Activated CD8-positive, alpha-beta memory T cell treated with anti-CD3 and anti-CD28 coated beads for 1 hour (primary cell): ENCODE measurements at places on chromosomes 7 and 10.

GRCh38 chr7:29045258-29046086, 87.3 kb upstream of the TRIL start:
- no peak for DNase-seq

DNA sequence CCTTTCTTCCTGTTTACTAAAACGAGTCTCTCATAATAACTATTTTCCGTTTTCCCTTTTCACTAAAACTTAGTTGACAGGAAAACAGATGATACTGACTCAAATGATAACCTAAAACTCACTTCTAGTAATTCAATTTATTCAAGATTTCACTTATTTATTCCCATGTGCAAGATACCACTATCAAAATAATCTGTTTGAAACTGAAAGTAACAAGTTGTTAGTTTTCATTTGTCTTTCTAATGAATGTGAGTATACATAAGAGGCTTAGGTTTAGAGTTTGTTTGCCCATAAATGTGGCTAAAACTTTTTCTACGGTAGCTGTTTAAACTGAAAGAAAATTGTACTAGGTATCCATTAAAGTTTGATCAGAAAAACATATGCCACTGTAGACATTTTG, 314.9 kb upstream of the STEAP1 start:
- no peak for DNase-seq

- DNase-seq, result no peak
These were observed 202.6 kb upstream of the FOXK1 start for GRCh38 chr7:4479367-4480039.

DNA sequence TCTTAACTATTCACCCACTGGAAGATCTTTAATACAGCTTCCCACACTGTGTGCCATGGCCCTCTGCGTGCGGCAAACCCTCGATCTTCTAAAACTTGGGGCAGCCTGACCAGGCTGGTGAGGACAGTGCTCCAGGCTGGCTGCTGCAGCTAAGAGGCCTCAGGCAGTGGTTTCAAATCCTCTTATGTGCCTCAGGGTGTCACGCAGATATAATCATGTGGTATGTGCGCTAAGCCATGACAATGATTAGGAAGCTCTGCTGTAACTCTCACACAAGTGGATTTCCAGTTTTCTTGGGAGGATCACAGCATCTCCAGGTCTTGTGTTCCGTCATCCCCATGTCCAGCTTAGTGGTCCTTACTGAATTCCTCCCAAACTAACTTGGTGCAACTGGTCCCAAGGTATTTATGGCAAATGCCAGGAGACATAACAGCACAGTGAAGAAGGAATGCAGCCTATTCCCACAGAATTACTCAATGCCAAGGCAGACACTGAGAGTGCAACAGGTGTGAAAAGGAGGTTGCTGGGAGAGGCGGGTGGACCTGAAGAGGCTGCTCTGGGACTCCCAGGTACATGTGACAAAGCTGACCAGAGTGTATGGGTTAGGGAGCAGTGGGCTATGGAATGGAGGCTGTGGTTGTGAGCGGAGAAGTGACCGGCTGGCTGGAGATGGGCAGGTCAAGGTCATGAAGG, 2.3 kb downstream of the HPS1 start:
- DNase-seq, result no peak

DNA sequence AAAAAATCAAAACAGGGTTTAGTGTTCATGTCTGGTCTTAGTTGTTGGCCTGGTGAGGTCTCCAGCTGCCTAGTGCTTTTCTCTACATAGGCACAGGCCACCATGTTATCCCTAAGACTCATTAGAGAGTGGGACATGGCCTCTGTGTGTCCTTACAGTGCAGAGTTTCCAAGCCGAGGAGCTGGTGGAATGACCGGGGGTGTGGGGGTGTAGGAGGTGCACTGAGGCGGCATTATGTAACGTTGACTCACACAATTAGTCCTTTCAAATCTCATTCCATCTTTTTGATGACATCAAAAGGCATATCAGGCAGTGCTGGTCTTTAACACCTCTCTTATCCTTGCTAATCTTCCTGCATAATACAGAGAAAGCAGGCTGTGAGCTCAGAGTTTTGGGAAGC, 71.3 kb downstream of the MTPN start:
- DNase-seq, result no peak

DNA sequence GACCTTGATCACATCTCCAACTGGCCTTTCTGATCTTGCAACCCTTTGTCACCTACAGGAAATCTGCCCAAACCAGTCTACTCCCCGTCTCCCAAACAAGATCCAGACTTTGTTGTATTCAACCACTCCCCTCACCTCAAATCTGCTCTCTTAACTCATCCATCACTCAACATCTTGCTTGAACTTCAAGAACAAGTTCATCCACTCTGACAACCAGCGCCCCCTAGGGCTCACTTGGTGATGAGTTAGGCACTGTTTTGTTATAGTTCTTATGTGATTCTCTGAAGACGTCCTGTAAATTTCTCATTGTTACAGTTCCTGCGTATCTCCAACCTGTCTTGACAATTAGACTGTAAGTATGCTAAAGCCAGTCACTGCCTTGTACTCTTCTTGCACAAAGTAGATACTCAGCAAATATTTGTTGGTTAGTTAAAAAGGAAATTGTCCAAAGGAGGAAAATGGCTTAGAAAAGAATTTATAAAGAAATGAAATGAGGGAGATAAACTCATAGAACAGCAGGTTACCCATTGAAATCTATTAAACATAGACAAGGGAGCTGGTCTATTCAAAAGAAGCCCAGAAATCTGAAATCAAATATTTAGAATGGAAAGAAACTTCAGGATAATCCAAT, 5.3 kb downstream of the FRMD4A start:
- DNase-seq, result no peak

DNA sequence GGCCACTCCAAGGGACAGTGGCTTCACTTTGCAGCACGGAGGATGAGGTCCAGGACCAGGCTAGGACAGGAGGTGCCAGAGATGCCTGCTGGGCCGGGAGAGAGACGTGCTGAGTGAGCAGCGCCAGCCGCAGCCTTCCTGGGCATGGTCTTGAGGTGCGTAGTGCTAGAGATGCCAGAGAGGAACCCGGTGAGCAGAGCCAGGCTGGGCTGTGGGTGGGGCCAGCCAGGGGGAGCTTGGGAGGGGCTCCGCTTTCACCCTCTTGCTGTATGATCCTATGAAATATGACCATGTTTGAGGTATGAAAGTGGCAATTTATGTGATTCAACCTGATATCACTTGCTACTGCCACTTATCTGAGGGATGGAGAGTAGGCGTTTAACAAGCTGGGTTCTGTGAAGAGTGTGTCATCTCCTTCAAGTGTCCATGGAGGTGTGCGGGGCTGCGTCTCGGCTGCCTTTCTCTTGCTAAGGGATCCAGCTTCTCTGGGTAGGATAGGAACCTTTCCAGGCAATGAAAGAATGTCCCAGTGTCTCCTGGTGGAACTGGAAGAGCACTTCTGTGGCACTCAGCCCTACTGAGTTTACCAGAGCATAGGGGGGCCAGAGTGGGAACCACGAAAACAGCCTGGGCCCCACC, 518.4 kb upstream of the FOXK1 start:
- no peak for DNase-seq

DNA sequence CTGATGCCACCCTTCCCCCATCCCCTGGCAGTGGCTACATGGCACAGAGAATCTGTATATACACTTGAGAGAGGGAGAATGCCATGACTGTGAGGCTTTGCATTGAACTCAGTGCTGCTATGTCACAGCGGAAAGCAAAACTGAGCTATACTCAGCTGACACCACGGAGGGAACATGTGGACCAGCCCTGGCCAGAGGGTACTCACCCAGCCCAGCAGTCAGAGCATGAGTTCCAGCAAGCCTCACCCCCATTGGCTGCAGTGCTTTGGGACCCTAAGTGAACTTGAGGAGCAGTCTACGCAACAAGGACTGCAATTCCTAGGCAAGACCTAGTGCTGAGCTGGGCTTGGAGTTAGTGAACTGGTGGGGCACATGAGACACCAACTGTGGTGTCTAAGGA, 10.3 kb upstream of the AOC1 start:
- DNase-seq, result no peak

- DNase-seq, result no peak
These were observed 117.8 kb upstream of the ZMIZ1 start for GRCh38 chr10:78950656-78951587.

GRCh38 chr10:111030042-111030750, 46.6 kb upstream of the ADRA2A start:
- DNase-seq, result no peak

DNA sequence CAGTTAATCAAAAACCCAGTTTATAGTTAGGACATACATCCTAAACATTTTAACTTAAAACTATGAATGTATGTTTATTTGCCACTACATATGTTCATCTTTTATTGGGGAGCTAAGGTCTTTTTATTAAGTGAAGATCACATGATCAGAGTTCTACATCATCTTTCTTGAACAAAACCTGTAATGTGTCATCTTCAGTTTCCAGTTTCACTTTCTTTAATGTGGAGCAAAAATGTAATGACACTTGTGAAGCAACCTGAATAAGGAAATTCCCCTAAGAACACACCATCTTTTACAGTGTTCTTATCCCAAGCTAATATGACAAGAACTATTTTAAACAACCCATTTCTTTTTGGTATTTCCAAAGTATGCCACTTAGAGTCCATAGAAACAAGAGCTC, 166.7 kb upstream of the BET1 start:
- DNase-seq, result no peak

- no peak for DNase-seq
These were observed 75.8 kb downstream of the GOLGA7B start for GRCh38 chr10:97925308-97925938.
